ENCODE measurements at places on chromosomes 6 and 20.

DNA sequence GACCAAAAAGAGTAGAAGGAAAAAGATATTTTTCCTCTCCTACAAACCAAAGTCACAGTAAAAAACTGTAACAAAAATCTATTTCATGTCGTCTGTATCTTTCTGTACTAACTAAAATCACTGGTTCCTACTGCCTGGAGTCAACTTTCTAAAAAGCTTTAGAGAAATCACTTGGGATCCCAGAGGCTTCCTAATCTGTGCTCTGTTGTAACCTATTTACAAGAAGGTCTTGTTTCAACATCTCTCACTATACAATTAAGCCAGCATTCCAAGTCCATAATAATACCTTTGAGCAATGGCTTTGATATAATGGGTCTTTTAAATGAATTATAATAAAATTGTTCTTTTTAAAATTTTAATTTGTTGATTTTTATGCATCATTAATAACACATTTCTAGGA, 20.4 kb downstream of the RAB23 start:
- DNase-seq, result no peak

- no peak for DNase-seq
Measured at GRCh38 chr6:40856271-40856670, 182.8 kb downstream of the UNC5CL start.

GRCh38 chr20:63709149-63709527, 1.3 kb downstream of the ZGPAT start:
- DNase-seq, result no peak

- DNase-seq, result no peak
Measured at GRCh38 chr6:24403501-24403824, 727 bp downstream of the MRS2 start.

DNA sequence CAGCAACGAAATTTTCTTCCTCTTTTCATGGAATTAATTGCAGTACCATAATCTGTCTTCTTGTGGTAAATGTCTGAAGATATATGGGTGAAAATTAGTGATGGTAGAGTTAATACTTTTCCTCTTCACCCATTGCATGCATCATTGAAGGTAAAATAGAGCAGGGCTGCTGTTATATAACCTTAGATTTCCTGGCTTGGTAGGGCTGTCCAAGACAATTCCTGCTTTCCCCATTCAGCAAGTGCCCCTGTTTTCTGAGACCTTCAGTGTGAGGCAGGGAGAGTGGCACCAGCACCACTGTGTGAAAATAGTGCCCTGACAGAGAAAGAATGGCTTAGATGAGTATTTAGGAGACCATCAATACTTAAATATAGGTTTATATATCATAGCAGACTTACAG, 202.0 kb downstream of the ZFAND3 start:
- no peak for DNase-seq

- no peak for DNase-seq
Measured at GRCh38 chr20:10419550-10420133, 14.4 kb downstream of the MKKS start.
